ENCODE measurements at places on chromosomes 7 and 10. TPM values are rescaled to one million over a fixed set of nuclear protein-coding genes. Genes with fewer than 3 reads are reported as not detected.

GRCh38 chr10:89591796-89592271 lies 53.2 kb downstream of the PANK1 start:
- no peak overlapping the region for H3K27ac ChIP-seq
- H3K4me3 ChIP-seq = no peak overlapping the region
- H3K36me3 ChIP-seq = no peaks in the 10 kb centered on the region
- DNase-seq = peak; percentile 45

DNA sequence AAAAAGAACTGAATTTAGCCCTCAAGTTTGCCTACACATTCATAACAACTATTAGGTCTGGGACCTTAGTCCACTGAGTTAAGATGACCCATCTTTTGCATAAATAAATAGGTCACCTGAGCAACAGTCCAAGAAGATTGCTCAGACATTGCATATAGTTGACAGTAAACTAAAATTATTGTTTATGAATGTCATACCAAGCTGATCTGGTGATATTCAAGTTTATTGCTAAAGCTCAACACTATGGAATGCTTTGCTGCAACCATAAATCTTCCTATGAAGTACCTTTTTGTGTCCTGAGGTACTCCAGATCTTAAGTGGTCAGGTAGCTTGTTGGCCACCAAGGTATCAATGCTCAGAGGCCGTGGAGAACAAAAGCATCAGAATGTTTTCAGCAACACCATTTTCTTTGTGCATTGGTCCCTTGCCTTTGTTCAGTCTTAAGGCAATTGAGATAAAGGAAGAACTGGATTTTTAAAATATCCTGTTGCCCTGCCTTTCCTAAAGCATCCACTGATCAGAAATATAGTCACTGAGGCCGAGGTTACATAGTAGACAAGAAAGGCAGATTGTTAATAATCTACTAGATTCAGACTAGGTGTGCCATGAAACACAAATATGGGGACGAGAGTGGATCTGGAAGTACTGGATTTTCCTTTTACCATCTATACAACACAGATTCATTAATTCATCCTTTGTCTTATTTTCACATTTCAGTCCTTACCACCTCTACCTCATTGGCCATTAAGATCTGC lies 321.3 kb downstream of the PTEN start:
- no peak overlapping the region for H3K27ac ChIP-seq
- no peak for DNase-seq
- no peak overlapping the region for H3K4me3 ChIP-seq

DNA sequence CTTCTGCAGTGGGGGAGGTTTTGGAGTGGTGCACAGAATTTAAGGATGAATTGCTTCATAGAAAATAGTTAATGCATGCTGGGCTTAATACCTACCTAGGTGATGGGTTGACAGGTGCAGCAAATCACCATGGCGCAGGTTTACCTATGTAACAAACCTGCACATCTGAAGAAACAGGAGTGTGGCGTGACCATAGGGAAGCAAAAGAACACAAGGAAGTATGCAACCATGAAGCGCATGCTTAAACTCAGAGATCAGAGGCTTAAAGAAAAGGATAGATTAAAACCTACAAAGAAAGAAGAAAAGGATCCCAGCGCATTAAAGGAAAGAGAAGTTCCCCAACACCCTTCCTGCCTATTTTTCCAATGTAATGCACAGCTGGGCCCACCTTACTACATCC lies 22.0 kb downstream of the CCDC126 start:
- DNase-seq = no peak
- no peak overlapping the region for H3K27ac ChIP-seq
- no peaks in the 10 kb centered on the region for H3K27me3 ChIP-seq
- no peaks in the 10 kb centered on the region for H3K4me1 ChIP-seq
- H3K36me3 ChIP-seq = no peaks in the 10 kb centered on the region
- no peak overlapping the region for H3K4me3 ChIP-seq

DNA sequence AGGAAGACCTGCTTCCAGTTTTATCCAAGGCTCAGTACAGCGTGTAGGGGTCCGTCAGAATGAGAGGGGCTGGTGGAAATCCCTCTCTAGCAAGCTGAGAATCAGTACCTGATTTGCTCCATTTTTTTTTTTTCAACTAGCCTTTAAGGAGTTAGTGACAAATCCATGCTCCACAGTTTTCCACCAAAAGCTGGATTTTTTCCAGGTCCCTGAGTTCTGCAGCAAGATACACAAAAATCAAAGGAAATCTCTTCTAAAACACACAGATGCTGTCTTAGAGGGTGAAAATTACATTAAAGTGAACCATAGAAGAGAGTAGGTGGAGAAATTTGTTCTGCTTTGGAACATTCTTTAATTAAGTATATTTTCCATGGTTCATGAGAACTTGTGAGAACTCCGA lies 30.4 kb downstream of the MDFIC start:
- H3K27me3 ChIP-seq = no peaks in the 10 kb centered on the region
- no peak overlapping the region for H3K27ac ChIP-seq
- no peak overlapping the region for H3K4me3 ChIP-seq
- H3K4me1 ChIP-seq = no peaks in the 10 kb centered on the region
- no peaks in the 10 kb centered on the region for H3K36me3 ChIP-seq

DNA sequence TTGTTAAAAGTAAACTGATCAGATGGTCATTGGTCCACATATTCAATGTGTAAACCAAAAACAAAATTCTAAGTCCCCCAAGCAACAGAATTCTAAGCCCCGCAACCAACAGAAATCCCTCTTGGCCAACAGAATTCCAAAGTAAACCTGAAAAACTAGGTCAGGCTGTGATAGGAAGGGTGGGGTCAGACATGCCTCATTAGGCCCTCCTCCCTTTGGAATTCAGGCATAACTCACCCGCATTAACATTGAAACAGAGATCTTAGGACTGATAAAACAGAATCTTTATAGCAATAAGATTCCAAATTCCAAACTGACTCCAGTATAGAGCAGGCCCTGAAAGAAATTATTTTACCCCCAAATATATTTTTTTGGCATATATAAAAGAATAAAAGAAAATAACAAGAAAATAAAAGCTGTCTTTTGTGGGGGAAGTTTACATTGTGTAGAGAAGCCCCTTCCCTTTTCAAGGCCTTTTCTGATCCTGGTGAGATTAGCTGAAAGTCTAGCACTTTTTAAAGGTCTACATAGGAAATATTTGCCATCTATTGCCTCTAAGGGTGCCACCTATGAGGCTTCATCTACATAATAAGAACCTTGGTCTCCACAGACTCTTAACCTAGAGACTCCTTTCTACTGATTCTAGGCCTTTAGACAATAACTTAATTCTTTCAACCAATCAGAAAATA lies 30.5 kb downstream of the GNAT3 start:
- no peak overlapping the region for H3K4me3 ChIP-seq
- no peak overlapping the region for H3K27ac ChIP-seq
- no peaks in the 10 kb centered on the region for H3K4me1 ChIP-seq
- no peaks in the 10 kb centered on the region for H3K27me3 ChIP-seq

DNA sequence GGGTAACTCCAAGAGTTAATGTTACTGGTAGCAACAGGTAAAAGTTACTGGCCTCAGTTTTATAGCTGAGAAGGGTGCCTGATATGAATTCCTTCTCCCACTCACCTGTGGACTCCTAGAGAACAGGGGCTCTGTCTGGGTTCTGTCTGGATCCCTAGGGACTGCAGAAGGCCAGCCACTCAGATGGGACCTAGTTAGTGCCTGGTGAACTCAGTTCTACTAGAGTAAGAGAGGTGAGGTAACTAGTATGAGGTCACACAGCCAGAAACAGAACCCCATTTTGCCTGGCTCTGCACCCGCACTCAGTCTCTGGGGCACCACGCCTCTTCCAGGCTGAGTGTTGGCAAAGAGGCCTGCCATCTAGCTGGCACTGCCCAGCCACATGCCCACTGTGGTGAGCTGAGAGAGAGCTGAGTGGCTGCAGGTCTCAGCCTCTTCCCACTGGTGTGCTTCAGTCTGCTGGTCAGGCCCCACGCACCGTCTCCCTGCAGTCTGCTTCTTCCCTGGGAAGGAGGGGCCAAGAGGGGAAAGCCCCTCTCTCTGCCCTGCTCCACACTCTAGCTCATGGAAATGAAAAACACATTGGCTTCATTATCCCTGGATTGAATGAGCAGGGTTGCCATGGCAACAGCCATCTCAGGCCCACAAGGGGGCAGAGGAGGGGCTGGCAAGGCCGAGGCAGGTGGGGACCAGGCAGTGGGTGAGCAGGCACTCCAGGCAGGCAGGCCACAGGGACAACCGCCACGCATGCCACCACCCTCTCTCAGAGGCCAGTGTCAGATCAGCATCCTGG lies 110.6 kb downstream of the ZMIZ1 start:
- DNase-seq = no peak
- peaks cover 71% of the 10 kb centered on the region for H3K4me1 ChIP-seq
- H3K4me3 ChIP-seq = no peak overlapping the region

- no peaks in the 10 kb centered on the region for H3K4me1 ChIP-seq
- H3K4me3 ChIP-seq = no peak overlapping the region
- no peaks in the 10 kb centered on the region for H3K36me3 ChIP-seq
- H3K27me3 ChIP-seq = no peaks in the 10 kb centered on the region
- DNase-seq = no peak
Observed at GRCh38 chr7:158470336-158470735, 117.3 kb downstream of the PTPRN2 start.

- H3K4me1 ChIP-seq = peaks cover 26% of the 10 kb centered on the region
- no peak overlapping the region for H3K4me3 ChIP-seq
- no peak for DNase-seq
- no peaks in the 10 kb centered on the region for H3K27me3 ChIP-seq
- H3K36me3 ChIP-seq = no peaks in the 10 kb centered on the region
Observed at GRCh38 chr10:113020475-113020753, 70.4 kb downstream of the TCF7L2 start.

DNA sequence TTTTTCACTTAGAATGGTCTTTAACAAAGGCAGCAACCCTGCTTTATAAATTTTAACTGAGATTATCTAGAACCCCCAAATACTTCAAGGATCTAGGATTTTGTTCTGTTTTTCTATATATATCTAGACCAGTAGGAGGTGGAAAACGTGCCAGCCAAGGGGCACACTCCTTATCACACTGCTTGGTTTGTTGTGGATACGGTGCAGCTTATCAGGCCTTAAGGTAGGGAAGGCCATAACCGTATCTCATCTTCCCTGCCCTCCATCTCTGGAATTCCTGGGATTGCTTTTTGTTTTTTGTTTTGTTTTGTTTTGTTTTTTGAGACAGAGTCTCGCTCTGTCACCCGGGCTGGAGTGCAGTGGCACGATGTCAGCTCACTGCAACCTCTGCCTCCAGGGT lies 75.4 kb downstream of the MPLKIP start:
- no peaks in the 10 kb centered on the region for H3K27me3 ChIP-seq
- H3K4me1 ChIP-seq = no peaks in the 10 kb centered on the region
- H3K4me3 ChIP-seq = no peak overlapping the region
- H3K27ac ChIP-seq = no peak overlapping the region
- no peaks in the 10 kb centered on the region for H3K36me3 ChIP-seq

- H3K4me3 ChIP-seq = no peak overlapping the region
- no peak for DNase-seq
- no peaks in the 10 kb centered on the region for H3K36me3 ChIP-seq
- H3K27ac ChIP-seq = no peak overlapping the region
Observed at GRCh38 chr7:84452618-84453017, 258.0 kb upstream of the SEMA3A start.

- DNase-seq = no peak
- no peaks in the 10 kb centered on the region for H3K36me3 ChIP-seq
Observed at GRCh38 chr10:82266438-82266837, 391.4 kb downstream of the NRG3 start.

DNA sequence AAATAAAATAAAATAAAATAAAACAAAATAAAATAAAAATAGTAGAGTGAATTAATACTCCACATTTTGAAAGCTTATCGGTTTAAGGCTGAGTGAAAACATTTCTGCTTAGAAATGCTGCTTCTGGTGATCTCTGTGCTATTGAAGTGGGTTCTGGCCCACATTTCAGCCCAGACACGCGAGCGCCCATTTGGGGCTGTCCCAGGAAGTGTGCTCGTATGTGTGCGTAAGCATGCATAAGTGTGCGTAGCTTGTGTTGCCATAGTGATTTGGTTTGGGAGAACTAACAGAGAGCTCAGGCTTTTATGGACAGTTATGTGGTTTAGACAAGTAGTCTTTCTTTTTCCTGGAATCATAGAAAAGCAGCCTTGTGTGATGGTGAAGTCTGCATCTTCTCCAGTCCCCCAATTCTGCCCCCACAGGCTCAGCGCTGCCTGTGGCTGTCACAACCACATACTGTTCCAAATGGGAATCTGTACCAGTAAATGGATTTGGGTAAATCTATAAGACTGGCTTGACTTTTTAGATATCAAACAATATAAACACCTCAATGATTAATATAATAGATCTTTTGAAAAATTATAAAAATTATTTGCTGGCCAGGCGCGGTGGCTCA lies 29.8 kb upstream of the PURB start:
- no peak for DNase-seq
- no peak overlapping the region for H3K27ac ChIP-seq
- no peaks in the 10 kb centered on the region for H3K36me3 ChIP-seq
- no peaks in the 10 kb centered on the region for H3K4me1 ChIP-seq

DNA sequence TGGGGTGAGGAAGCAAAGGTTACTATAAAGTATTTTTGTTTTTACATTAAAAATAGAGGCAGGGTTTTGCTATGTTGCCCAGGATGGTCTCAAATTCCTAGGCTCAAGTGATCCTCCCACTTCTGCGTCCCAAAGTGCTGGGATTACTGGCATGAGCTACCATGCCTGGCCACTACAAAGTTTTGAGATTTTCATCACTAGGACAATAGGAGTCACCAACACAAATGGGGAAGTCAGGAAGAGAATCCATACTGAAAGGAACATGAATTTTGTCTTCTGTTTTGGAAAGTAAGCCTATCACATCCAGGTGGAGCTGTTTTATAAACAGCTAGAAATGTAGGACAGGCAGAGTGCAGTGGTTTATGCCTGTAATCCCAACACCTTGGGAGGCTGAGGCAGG lies 20.0 kb upstream of the CAPZA2 start:
- no peaks in the 10 kb centered on the region for H3K27me3 ChIP-seq
- no peak overlapping the region for H3K27ac ChIP-seq
- no peak overlapping the region for H3K4me3 ChIP-seq

- H3K27ac ChIP-seq = no peak overlapping the region
- DNase-seq = peak; percentile 16
- no peaks in the 10 kb centered on the region for H3K27me3 ChIP-seq
- peaks cover 10% of the 10 kb centered on the region for H3K4me1 ChIP-seq
- H3K36me3 ChIP-seq = no peaks in the 10 kb centered on the region
- peak overlapping the region; percentile 4 for H3K4me3 ChIP-seq
Observed at GRCh38 chr7:123643495-123644441, 11.9 kb upstream of the LMOD2 start.

- H3K4me3 ChIP-seq = peak overlapping the region; percentile 61
- DNase-seq = peak; percentile 54
- no peaks in the 10 kb centered on the region for H3K27me3 ChIP-seq
- peaks cover 3% of the 10 kb centered on the region for H3K4me1 ChIP-seq
- no peaks in the 10 kb centered on the region for H3K36me3 ChIP-seq
Observed at GRCh38 chr7:100127866-100128636, 1.3 kb downstream of the MBLAC1 start.

- no peak overlapping the region for H3K27ac ChIP-seq
- H3K27me3 ChIP-seq = no peaks in the 10 kb centered on the region
- H3K4me1 ChIP-seq = no peaks in the 10 kb centered on the region
- DNase-seq = no peak
- H3K36me3 ChIP-seq = no peaks in the 10 kb centered on the region
Observed at GRCh38 chr10:33952692-33953360, 618.4 kb upstream of the NRP1 start.

Gene PPP3CB
- total RNA-seq = 55.0 TPM

Gene OR2A7
- 3.8 TPM for total RNA-seq

Gene TMEM140
- total RNA-seq = 8.8 TPM

Gene PTPN20
- 8.7 TPM for total RNA-seq

Gene GPR146
- 20.1 TPM for total RNA-seq

Gene STEAP4
- total RNA-seq = 8.1 TPM

All from ovary (tissue), 10 donors.